Renal cortical epithelial cell (primary cell): ENCODE measurements at places on chromosomes 3 and 15.

- peak; percentile 42 for DNase-seq
Observed at GRCh38 chr15:92848852-92849598, 51.1 kb upstream of the CHD2 start.

DNA sequence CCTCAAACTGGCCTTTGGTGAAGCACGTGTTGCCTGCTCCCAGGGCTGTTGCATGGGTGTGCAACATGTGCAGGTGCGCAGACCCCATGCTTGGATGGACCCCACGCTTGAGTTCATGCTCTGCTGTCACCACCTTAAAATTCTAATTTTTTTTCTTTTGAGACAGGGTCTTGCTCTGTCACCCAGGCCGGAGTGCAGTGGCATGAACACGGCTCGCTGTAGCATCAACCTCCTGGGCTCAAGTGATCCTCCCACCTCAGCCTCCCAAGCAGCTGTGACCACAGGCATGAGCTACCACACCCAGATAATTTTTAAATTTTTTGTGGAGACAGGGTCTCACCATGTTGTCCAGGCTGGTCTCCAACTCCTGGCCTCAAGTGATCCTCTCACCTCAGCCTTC, 9.1 kb upstream of the IGDCC3 start:
- no peak for DNase-seq

DNA sequence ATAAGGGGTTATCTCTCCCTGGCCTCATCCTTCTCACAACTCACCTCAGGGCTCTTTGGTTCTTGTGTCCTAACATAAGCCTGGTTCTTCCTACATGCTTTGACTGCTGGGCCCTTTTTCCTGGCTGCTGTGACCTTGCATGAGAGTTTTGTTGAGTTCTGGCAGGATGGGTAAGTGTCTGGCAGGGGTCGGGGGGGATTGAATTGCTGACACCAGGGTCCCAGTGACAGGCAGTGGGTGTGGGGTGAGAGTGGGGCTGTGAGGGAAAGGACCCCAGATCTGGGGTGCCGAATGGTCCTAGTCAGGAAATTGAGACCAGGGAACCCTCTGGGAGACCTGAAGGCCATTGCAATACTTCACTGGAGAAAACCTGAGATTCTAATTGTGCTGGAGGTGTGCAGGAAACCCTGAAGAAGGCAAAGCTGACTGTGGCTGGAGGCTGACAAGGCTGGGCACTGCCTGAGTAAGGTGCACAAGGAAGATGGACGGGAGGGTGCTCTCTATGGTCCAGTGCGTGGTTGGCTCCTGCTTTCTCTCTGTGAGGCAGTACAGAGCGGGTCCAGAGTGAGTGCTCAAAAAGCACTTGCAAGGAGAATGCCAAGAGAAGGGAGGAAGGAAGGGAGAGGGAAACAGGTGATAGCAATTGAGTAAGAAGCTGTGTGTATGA, 76.8 kb downstream of the CLSTN2 start:
- DNase-seq: no peak

- DNase-seq: no peak
Observed at GRCh38 chr3:107525644-107526305, 3.0 kb downstream of the BBX start.

DNA sequence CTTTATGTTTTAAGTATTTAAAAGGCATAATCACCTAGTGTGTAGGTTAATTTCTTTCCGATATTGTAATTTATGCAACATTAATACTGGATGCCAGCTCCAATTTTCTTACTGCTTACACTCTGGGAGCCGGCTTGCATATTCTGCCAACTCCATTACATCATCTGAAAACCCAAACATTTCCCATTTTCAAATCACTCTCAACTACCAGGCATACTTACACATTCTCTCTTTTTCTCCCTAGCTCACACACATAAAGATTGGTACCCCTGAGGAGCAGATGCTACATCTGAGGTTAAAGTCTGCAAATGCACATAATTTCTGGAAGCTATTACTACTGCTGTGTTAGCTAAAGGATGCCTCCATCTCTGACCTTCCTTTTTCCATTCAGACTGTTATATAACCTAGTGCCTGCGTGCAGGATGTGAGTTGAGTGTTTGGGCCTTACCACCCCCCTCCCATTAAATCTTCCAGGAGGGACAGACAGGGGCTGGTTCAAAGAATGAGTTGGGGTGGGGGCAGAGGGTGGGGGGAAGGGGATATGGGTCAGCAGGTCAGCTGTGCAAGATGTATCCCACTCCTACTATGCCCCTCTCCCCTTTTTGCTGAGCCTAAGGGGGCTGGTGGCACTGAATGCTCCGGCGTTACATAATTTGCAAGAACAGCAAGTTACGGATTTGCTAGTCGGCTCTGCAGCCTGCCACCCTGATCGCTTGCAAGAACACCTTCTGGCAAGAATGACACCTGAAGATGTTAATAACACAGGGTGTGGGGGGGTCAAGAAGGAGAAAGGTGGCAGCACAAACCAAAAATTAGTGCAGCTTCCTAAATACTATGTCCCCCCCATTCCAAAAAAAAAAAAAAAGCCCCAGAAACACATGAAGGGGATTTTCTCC, 2.5 kb downstream of the RORA start:
- no peak for DNase-seq

DNA sequence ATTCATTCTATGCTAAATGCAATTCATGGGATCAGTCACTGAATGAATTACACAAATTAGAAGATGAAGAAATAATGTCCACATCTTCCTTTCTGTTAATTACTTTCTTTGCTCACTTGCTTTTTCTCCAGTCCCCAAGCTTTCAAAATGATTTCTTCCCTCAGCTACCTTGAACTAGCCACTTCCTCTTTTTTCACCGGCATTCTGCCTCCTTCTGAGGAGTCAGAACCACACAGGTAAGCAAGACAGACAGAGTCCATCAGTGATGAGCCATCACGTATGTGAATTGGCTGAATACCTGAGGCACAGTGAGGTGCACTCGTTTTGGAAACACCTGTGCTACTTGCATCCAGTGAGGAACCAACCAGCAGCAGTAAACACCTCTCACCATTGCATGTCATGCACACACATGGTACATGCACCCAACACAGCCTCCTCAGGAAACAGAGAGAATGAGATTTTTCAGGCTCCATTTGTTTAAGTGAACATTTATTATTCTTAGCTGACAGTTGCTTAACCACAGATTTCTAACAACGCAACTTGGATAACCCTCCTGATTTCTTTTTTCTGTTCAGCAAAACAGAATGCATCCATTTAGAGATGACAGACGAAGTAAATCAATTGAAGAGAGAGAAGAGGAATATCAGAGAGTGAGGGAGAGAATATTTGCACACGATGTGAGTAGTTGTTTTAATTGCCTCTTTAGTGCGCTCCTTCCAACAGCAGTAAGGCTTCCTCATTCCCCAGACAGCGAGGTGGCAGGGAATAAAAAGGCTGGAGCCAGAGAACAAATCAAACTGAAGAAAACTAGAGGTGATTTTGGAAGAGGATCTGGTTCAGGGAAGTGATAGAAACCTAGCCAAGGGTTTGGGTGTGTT, 69.3 kb downstream of the ARPP21 start:
- no peak for DNase-seq

GRCh38 chr3:192819001-192819569, 91.7 kb upstream of the FGF12 start:
- peak; percentile 93 for DNase-seq

GRCh38 chr3:57778494-57778893, 22.4 kb downstream of the SLMAP start:
- peak; percentile 39 for DNase-seq

DNA sequence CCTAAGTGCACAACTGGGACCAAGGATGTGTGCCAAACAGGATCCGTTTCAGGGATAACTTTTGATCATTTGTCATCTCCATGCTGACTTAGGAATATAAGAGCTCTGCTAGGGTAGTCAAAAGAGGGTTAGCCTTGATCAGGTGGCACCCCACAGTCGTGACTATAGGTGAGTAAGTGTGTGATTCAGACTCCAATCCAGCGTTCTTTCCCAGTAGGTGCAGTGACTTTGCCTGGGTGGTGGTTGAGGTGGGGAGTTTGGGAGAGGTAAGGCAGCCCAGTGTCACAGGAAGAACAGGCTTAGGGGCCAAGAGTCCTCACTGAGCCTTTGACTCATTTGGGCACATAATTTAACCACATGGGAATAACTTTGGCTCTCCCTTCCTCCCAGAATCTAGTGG, 51.0 kb downstream of the CHDH start:
- peak; percentile 11 for DNase-seq

DNA sequence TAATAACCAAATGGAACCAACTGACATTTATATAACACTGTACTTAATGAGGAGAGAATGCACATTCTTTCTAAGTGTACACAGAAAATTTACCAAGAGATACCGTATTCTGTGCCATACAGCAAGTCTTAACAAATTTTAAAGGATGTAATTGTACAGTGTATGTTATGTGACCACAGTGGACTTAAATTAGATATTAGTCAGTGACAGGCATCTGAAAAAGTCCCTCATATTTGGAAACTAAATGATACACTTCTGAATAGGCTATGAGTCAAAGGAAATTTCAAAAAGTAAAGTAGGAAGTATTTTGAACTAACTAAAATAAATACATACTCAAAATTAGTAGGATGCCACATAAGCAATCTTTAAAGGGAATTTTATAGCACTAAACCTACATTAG, 59.6 kb upstream of the P3H2 start:
- no peak for DNase-seq

GRCh38 chr3:22724420-22724819, 478.7 kb upstream of the UBE2E2 start:
- DNase-seq: no peak

- no peak for DNase-seq
Observed at GRCh38 chr3:194686816-194687637, 1.3 kb downstream of the FAM43A start.

DNA sequence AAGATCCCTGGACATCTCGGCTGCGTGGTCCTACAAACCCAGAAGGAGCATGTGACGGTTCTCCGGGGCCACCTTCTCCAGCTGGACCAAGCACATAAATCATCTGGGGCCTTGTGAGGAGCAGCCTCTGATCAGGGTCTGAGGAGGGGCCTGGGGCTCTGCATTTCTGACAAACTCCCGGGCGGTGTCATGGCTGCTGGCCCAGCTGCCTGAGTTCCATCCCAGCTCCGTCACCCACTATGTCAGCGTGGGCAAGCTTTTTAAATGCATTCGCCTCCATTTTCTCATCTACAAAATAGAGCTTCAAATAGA, 126.3 kb upstream of the MEF2A start:
- no peak for DNase-seq

DNA sequence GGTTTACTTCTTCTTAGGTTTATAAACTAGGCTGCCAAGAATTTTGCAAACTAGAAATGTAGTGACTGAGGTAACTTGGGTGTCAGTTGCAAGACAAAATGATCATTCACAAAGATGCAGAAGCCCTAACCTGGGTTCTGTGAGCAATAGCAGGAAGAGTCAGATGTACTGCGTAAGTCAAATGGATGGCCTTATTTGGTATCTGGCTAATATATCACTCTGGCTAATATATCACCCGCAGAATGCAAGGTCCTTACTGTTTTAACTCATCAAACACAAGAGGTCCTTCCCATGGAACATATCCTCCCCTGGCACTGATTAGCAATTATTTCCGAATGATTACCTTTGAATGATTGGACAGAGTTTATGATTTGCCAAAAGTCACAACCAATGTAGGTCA, 37.4 kb downstream of the RBMS3 start:
- peak; percentile 79 for DNase-seq
